ENCODE measurements at places on chromosomes 5 and 9.
A peak's percentile ranks its signal among the peaks of the same experiment; 100 is the strongest.

- no peak for DNase-seq
These were observed 169.0 kb downstream of the PTPRD start for GRCh38 chr9:10443868-10444204.

DNA sequence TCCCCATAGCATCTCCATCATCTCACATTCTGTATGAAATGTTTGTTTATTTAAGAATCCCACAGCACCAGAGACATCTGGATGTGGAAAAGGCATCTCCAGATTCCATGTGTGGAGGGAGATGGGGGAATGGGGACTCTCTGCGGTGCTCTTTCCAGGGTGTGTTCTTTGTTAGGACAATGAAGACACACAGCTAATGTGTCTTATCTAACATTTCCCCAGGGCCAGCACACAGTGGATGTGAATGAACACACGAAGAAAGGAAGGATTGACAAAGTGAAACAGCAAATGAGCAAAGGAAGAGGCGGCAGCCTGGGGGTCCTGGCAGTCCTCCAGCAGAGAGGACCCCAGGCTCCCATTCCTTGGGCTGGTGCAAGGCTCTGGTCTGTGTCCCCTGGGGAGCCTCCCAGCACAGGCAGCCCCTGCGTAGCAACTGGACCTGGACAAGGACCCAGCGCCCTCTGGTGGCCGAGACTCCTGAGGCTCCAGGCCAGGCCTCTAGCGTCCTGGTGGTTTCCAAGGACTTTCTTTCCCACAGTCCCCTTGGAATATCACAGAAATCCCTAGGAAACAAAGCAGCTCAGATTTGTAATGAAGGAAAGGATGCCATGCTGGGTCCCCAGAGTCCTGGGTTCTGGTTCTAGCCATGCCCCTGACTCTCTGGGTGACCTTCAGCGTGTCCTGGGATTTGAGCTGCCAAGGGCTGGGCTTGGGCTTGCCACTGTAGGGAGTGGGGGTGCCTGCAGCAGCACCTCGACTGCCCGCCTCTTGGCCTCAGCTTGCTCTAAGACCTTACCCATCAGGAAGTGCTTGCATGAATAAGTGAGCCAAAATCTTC is 3.5 kb upstream of the PDLIM7 start:
- peak; percentile 38 for DNase-seq

GRCh38 chr9:126474786-126475485 is 138.8 kb upstream of the LMX1B start:
- no peak for DNase-seq

DNA sequence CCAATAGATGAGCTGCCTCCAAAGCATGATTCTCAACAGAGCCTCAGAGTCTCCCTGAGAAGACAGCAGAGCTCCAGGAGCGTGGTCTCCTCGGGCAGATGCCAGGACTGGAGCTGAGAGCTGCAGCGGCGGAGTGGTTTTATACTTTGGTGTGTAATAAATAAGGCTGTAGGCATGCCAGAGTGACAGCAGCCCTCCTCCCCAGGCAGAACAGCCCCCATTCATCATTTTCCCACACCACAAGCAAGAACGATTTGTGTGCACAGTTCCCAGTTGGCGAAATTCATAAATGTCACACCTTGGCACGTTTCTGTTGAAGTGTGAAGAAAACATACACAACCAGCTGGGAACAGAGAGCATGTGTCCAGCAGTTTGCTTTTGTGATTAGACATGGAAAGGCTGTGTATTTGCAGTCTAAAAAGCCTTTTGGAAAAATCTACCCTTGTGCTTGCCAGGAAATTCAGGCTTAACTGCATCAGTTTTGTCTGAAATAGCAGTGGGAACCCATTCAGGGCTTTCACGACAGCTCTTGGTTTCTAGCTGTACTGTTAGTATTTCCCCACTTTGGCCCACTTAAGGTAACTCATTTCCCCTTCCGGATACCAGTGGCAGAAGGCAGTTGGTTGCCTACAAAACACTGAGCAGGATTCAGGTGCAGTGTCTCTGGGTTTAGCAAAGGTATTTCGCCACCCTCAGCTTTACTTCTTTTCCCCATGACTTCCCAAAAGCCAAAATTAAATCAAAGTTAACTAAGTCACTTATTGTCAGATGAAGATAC is at the start of gene C1QTNF3:
Gene C1QTNF3, minus strand, starts transcription at position 115 of the 778 bp plus-strand sequence. Its CDS starts 88 bp downstream, at position 27.
- DNase-seq: no peak

DNA sequence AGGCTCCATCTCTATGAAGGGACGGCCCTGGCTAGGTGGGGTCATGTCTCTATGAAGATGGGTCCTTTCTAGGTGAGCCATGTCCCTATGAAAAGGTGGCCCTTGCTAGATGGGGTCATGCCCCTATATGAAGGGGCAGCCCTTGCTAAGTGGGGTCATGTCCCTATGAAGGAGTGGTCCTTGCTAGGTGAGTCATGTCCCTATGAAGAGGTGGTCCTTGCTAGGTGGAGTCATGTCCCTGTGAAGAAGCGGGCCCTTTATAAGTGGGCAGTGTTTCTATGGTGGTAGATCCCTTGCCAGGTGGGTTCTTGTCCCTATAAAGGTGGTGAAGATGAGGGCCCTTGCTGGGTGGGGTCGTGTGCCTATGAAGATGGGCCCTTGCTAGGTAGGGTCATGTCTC is 283.0 kb upstream of the IRX2 start:
- DNase-seq: no peak

DNA sequence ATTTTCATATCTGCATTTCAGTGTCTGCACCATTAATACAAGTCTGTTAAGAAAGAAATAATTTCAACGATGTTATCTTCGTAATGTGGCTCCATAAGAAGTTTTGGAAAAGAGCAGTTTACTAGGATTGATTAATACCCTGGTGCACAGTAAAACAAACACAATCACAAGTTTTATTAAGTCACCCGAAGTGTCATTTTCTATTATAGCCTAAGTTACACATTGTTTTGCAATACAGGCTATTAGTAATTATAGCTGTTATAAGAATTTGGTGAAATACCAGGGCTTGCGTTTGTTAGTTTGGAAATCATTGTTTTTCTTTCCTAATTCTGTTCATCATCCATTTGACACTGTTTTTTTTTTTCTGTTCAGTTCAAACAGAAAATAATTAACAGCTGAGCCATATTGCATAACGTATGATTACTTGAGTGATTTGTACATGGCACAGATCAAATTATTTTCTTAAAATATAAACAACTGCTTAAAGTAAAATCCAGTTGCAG is 30.6 kb downstream of the LVRN start:
- DNase-seq: no peak

DNA sequence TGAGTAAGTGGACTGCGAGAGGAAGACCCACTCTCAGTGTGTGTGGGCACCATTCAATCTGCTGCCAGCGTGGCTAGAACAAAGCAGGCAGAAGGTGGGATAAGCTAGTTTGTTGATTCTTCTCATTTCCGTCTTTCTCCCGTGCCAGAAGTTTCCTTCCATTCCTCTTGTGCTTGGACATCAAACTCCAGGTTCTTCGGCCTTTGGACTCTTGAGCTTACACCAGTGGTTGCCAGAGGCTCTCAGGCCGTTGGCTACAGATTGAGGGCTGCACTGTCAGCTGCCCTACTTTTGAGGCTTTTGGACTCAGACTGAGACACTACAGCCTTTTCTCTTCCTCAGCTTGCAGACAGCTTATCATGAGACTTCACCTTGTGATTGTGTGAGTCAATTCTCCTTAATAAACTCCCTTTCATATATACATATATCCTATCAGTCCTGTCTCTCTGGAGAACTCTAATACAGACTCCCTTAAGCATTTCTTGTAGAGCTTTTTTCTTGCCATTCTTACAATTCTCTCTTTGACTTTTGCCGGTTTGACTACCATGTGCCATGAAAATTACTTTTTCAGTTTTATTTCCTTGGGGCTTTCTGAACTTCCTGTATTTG is 494.9 kb downstream of the PRR16 start:
- no peak for DNase-seq

- no peak for DNase-seq
These were observed 187.0 kb upstream of the S1PR3 start for GRCh38 chr9:88804254-88804596.

- no peak for DNase-seq
These were observed 81.8 kb upstream of the HRH2 start for GRCh38 chr5:175576096-175576495.

DNA sequence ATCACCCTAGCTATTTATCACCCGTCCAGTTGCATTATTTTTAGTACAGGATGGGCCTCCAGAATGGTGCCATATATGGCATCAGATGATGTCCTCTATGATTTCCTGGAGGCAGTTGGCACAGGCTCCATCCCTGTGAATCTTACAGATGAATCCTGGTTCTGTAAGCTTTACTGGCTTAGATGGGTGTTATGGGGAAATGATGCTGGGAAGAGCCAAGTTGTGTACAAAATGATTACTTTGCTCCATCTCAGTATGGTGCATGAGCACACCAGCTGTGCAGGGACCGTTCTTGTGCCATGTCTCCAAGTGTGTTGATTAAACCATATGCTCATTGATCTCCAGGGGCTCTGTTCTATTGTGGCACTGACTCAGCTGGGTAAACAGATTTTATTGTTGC is 755.7 kb downstream of the TLR4 start:
- DNase-seq: peak; percentile 85

DNA sequence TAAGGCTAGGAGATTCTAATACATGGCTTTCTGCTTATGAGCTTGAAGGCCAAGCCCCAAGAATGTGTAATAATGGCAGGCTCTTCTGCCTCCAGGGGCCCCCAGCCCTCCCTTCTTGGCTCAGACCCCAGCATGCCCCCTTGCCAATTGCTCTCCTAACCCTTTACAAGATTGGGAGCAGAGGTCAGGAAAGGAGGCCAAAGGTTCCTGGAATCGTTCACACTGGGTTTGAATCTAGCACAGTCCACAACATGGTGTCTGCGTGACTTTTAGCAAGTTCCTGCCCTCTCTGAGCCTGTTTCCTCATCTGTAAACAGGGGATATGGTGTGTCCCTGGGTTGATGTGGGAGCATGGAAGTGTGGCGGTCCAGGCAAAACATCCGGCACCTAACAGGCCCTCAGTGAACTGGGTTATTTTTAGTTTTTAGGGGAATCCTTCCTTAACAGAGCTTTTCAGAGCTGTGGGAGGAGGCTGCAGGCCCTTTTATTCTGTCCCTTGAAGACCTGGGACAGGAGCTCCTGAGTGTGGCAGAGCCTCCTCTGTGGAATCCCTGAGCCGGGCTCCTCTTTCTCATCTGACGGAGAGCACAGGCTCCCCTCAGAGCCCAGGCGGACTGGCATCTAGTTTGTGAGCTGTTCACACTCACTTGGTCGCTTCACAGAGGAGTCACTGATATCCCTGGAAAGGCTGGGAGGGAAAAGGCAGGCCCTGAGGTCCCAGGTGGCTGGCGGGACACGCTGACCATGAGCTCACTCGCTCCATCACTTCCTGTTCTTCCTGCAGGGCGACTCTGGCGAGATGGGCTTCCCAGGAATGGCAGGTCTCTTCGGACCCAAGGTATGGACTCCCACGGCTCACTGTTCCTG is 23.4 kb upstream of the ORM1 start:
- no peak for DNase-seq

DNA sequence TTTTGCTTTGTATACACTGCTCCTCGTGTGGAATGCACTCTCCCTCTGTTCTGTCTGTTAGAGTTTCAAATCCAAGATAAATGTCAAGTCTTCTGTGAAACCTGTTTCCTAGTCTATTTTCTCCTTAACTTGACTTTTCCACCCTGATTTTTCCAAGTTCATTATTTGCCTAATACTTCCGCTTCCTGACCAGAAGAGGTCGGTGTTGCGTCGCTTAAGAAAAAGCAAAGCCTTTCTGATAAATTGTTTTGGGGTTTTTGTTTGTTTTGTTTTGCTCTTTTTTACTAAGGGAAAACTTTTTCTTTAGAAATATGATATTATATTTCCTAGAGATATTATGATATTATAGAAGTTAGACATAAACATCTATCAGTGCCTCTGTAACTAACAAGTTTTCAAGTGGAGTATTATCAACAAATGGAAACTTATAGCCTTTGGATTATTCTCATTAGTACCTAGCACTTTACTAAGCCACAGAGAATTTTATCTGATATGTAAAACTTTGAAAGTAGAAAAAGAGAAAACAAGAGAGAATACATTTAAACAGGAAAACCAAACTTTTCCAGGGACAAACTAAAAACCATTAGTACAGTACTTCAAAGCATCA is 55.8 kb downstream of the PHAX start:
- peak; percentile 25 for DNase-seq

DNA sequence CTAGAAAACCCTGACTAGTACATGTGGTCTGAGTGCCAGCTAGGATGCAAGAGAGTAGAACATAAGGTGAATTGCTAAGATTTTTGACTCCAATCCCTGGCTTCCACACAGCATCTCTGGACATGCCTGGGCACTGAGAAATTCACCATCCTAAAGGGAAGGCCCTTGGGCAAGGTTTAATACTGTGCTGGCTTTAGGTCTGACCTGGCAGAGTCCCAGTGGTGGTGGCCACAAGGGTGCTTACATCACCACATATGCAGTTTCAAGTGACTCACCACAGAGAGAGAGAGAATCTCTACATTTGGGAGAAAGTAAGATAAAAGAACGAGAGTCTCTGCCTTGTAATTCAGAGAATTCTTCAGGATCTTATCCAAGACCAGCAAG is 661.6 kb upstream of the C9orf72 start:
- no peak for DNase-seq

GRCh38 chr5:9207817-9208418 is 338.0 kb downstream of the SEMA5A start:
- DNase-seq: peak; percentile 73

- DNase-seq: no peak
These were observed 455.5 kb upstream of the RORB start for GRCh38 chr9:74041588-74041987.

- peak; percentile 15 for DNase-seq
These were observed 647.7 kb upstream of the ITGA1 start for GRCh38 chr5:52139888-52140615.

DNA sequence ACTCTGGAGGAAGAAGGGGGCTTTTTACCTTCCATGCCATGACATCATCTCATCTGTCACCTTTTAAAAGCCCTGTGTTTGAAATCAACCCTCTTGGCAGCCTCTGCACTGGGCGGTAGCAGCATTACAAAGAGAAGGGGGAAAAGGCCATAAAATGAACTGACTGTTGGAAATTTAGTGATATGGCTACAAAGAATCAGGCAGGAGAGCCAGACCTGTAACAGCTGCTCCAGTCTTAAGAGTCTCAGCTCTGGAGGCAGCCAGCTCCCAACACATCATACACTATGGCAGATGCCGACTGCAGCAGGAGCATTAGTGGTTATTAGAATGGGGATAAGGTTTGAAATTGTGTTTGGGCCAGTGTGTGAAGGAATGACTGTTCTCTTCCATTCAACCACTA is 257.5 kb downstream of the DMAC1 start:
- DNase-seq: no peak

DNA sequence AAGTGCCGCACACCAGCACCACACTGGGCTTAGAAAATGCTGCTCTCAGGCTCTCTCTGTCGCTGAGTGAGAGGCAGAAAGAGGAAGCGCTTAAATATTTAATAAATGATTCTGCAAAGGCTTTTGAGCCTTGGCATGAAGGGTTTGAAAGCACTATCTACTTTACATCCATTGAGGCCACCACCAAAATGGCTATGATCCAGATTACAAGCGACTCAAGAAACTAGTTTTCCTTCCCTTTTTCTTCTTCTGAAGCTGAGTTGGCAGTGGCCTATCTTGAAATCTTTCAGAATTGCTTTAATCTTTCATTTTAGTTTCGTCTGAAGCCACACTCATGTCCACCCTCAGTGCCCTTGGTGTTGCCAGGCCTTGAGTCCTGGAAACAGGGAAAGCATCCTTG is 59.5 kb downstream of the EBF1 start:
- no peak for DNase-seq

- DNase-seq: no peak
These were observed 5.5 kb downstream of the OBP2B start for GRCh38 chr9:133203506-133204075.
